ENCODE measurements at places on chromosomes 4 and X. TPM values are rescaled to one million over a fixed set of nuclear protein-coding genes. Genes with fewer than 3 reads are reported as not detected.

- H3K4me3 ChIP-seq: peak overlapping the region; percentile 62
- H3K27ac ChIP-seq: no peak overlapping the region
- no peak for DNase-seq
- H3K4me1 ChIP-seq: peaks cover 16% of the 10 kb centered on the region
- peaks cover 10% of the 10 kb centered on the region for H3K36me3 ChIP-seq
- no peaks in the 10 kb centered on the region for H3K27me3 ChIP-seq
Observed at GRCh38 chrX:53071604-53072417, 10.4 kb upstream of the TSPYL2 start.

DNA sequence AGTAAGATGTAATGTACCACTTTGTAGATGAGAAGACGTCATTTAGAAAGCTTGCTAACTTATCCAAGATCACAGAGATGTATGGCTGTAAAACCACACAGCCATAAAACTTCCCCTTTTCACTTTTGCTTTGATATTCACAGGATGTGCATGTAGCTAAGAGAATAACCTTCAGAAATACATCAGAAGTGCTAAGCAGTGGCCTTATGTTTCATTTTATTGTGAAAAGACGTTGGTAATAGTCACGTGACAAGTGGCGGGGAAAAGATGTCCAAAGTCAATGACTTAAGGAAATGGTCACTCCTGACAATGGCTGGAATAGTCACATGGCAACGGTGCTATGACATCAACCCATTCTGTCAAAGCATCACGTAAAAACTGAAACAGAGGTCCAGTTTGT lies 12.9 kb upstream of the WDR17 start:
- DNase-seq: no peak
- H3K27ac ChIP-seq: no peak overlapping the region
- no peaks in the 10 kb centered on the region for H3K4me1 ChIP-seq
- no peaks in the 10 kb centered on the region for H3K27me3 ChIP-seq

DNA sequence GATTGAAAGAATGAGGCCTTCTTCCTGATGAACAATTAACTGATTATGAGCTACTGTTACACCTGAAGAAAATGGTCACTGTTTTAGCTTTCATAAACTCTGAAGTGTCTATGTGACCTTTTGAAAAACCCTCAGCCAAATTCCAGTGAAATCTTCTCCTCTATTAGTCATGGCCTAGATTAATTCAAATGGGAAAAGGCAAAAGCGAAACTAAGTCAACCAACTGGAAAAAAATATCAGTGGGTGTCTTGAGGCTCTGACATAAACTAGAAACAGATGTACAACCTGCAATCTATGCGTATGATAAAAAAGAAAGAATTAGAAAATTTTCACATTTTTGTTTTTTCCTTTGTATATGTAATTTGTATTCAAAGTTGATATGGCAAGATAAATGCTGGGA lies 169.4 kb upstream of the BANK1 start:
- no peak overlapping the region for H3K27ac ChIP-seq
- H3K4me3 ChIP-seq: no peak overlapping the region
- no peaks in the 10 kb centered on the region for H3K27me3 ChIP-seq
- no peaks in the 10 kb centered on the region for H3K4me1 ChIP-seq

Gene ADH1A
- total RNA-seq: not detected

Gene PAGE1
- total RNA-seq: not detected

Measured in neural crest cell (in vitro differentiated cells).